ENCODE measurements at places on chromosomes 5 and 9.

DNA sequence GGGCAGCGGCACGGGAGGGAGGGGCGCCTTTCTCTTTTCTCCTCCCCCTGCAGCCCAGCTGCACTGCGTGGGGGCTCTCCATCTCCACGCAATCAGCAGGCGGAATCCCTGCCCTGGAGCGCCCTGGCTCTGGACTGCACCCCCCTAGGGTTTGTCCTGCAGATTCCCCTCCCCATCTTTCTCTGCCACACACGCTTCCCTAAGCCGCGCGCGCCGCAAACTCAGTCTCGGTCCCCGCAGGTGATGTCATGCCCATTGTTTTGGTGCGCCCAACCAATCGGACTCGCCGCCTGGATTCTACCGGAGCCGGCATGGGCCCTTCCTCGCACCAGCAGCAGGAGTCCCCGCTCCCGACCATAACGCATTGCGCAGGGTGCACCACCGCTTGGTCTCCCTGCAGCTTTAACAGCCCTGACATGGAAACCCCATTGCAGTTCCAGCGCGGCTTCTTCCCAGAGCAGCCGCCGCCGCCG is at the start of gene KCNN2:
Gene KCNN2, plus strand, starts transcription at position 347 of the 473 bp plus-strand sequence. Its CDS starts 70 bp downstream, at position 417.
- peaks cover 49% of the 10 kb centered on the region for H3K27me3 ChIP-seq
- ATAC-seq = peak; percentile 53
- no peaks in the 10 kb centered on the region for H3K36me3 ChIP-seq
- peak within 1 kb of the TSS; percentile 9 for H3K27ac ChIP-seq

- H3K27me3 ChIP-seq = peaks cover 15% of the 10 kb centered on the region
- no peak overlapping the region for H3K27ac ChIP-seq
- no peak overlapping the region for H3K4me3 ChIP-seq
- H3K4me1 ChIP-seq = no peaks in the 10 kb centered on the region
- ATAC-seq = no peak
Observed at GRCh38 chr5:179267071-179267670, 78.1 kb downstream of the ADAMTS2 start.

DNA sequence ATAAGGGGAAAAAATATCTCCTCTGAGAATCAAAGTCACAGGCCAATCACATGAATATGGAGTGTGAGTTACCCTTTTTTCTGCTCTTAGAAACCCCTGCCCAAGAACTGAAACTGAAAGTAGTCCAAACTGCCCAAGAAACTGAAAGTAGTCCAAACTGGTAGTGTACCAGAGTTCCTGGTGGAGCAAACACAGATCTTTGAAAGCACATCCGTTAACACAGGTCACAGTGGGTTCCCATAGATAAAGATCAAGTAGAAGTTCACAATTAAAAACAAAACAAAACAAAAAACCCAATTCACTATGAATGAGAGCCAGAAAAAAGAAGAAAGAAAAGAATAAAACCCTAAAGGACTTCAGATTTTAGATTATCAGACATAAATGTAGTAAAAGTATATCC is 332.4 kb upstream of the EFNA5 start:
- peaks cover 11% of the 10 kb centered on the region for H3K36me3 ChIP-seq
- peaks cover 11% of the 10 kb centered on the region for H3K4me1 ChIP-seq
- H3K4me3 ChIP-seq = peak overlapping the region; percentile 46
- H3K27ac ChIP-seq = peak overlapping the region; percentile 20
- no peak for ATAC-seq

DNA sequence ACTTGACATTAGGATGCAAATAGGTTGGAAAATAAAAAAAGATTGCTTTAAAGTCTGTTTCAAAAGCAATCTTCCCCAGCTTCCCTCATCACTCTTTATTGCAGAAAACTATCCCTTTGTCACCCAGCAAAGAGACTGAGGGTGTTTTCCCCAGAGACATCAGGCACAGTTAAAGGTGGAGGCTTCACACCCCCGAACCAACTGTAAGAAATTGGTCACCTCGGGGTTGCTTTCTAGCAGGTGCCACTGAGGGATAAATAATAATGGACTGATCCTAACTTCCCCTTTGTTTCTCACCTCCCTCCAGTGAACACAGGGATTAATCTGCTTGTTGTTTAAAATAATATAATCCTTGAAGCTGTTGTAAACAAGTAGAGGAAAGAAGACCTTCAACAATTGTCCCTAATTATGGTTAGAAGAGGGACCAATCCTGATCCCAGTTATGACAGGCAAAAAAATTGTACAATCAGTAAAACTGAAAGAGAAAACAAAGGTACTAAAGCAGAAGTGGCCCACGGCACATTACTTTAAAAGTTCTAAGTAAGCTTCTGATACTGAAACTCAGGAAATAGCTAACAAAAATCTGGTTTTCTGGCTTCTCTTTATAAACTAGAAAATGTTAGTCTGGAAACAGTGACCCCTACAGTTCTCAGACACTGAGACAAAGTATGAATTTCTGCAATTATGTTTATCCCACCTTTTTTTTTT is 6.6 kb upstream of the PCSK1 start:
- ATAC-seq = peak; percentile 89
- H3K27me3 ChIP-seq = peaks cover 6% of the 10 kb centered on the region
- peaks cover 14% of the 10 kb centered on the region for H3K4me1 ChIP-seq
- H3K27ac ChIP-seq = peak overlapping the region; percentile 85

GRCh38 chr5:136054142-136055019 is 25.6 kb downstream of the TGFBI start:
- no peaks in the 10 kb centered on the region for H3K36me3 ChIP-seq
- no peaks in the 10 kb centered on the region for H3K27me3 ChIP-seq
- no peak overlapping the region for H3K4me3 ChIP-seq
- no peaks in the 10 kb centered on the region for H3K4me1 ChIP-seq

DNA sequence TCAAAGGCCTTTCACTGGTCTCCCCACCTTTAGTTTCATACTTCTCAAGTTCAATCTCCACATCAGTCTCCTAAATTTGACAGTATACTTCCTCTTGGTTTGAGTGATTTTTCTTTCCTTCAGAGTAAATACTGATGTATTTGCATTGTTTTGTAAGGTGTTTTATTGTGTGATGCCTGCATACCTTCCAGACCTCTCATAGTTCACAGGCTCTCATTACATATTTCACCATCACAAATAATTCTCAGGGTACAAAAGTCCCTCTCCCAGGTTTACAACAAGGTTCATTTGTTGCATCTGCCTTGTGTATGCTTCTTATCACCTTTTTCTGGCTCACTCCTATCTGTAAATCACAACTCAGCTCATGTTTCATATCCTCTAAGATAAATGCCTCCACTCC is 22.2 kb upstream of the TUSC1 start:
- H3K36me3 ChIP-seq = no peaks in the 10 kb centered on the region
- H3K4me3 ChIP-seq = no peak overlapping the region
- no peak overlapping the region for H3K27ac ChIP-seq
- H3K4me1 ChIP-seq = no peaks in the 10 kb centered on the region

DNA sequence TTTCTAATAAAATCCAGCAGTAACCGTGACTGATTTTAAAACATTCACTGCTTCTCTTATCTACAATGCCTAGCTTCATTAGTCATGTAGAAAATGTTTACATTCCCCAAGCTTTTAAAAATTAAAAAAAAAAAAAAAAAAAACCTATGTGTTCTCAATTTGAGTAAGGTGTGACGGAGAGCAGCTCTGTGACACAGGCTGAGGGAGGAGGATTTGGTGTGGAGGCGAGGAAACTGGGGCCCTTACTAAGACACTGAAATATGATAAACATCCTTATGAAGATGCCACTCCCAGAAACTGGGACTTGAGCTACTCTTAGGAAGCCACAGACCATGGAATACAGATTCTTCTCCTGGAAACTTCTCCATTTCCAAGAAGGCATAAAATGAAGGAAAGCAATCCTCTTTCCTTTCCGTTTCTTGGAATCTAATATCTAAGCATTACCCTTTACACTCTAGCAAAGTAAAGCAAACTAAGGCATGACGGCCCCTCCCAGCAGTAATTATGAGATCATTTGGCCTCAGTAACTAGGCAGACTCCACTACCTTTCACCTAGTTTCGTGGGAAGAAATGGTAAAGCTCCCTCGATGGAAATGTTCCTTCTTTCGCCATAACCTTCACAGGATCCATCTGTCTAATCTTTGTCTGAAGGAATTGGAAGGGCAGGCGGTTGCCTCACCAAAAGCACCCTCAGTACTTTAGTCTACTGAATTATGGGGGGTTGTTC is 23.5 kb downstream of the GRAMD2B start:
- ATAC-seq = peak; percentile 52
- peaks cover 21% of the 10 kb centered on the region for H3K4me1 ChIP-seq
- peak overlapping the region; percentile 10 for H3K27ac ChIP-seq
- H3K4me3 ChIP-seq = no peak overlapping the region

GRCh38 chr5:140588311-140589070 is 23.9 kb downstream of the SLC35A4 start:
- no peak overlapping the region for H3K4me3 ChIP-seq
- no peak for ATAC-seq
- no peaks in the 10 kb centered on the region for H3K27me3 ChIP-seq
- no peaks in the 10 kb centered on the region for H3K36me3 ChIP-seq
- H3K27ac ChIP-seq = no peak overlapping the region
- no peaks in the 10 kb centered on the region for H3K4me1 ChIP-seq

- H3K4me1 ChIP-seq = peaks cover 85% of the 10 kb centered on the region
- H3K27me3 ChIP-seq = no peaks in the 10 kb centered on the region
- no peak for ATAC-seq
- peaks cover 22% of the 10 kb centered on the region for H3K36me3 ChIP-seq
- no peak overlapping the region for H3K4me3 ChIP-seq
Observed at GRCh38 chr9:131404987-131405386, 11.1 kb downstream of the PRRC2B start.

- peak overlapping the region; percentile 98 for H3K4me3 ChIP-seq
- peak; percentile 34 for ATAC-seq
- H3K36me3 ChIP-seq = peaks cover 30% of the 10 kb centered on the region
- no peaks in the 10 kb centered on the region for H3K27me3 ChIP-seq
Observed at GRCh38 chr9:92324889-92325268, 271 bp downstream of the NOL8 start.

DNA sequence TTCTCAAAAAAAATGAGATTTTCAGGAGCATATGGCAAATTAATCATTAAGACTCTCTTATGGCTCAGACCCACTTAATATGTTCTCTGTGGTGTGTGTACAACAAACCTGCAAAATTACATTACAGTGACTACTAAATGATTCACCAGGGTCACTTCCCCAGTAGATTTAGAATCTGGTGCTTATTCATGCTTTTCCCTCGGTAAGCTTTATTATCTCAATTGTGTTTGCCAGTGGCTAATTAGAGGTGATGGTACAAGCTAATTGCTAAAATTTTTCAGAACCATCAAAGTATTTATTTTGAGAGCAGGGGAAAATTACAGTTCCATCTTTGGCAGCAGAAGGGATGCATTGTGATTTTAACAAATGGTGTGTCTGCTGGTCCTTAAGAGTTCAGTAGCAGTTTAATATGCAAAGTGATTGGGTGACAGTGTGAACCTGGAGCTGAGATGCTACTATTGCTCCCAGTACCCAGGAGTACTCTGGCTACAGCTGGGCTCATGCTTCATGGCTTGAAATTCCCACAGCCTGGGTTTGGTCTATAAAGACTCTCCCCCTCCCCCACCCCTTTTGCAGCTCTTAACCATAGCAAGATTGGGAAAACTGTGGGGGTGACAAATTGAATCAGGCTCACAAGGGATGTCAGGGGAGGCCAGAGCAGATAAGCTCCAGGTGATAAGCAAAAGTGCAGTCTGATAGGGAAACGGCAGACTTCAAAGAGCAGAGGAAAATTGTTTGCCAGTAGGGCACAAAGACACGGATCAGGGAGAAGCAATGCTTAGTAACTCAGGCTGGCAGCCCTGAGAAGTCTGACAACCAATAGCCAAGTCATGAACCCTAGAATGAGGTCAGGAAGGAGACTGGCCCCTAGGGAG is 92.8 kb upstream of the RAD23B start:
- H3K27me3 ChIP-seq = peaks cover 9% of the 10 kb centered on the region
- H3K27ac ChIP-seq = no peak overlapping the region
- ATAC-seq = no peak
- no peaks in the 10 kb centered on the region for H3K36me3 ChIP-seq
- H3K4me1 ChIP-seq = peaks cover 7% of the 10 kb centered on the region
- H3K4me3 ChIP-seq = no peak overlapping the region

DNA sequence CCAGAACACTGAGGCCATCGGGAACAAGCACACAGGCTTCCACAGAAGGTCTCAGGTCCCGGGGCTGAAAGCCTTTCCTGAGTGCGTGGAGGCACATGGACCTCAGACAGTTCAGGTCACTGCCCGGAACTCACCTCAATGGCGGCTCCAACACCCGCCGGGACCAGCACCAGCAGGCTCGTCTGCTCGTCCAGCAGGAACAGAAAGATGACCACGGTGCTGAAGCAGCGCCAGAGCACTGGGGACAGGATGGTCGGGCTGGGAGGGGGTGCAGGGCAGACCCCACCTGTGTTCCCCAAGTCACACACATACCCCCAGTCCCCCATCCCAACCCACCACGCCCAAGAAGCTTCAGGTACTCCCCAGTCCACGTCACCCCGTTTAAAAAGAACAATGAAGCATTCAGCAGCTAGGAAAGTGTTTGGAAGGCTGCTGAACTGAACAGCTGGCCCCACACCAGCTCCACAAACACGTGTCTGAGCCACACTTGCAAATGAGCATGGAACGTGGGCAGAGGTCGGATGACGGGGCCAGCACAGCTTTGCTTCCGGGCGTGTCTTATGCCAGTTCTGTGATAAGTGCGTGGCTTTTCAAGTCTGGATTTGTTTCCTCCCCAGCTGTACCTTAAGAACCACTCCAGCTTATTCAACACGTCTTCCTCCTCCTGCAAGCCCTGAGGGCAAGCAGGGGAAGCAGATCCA is 14.6 kb downstream of the CLPTM1L start:
- H3K27ac ChIP-seq = no peak overlapping the region
- no peak for ATAC-seq
- peaks cover 80% of the 10 kb centered on the region for H3K36me3 ChIP-seq
- H3K4me1 ChIP-seq = peaks cover 27% of the 10 kb centered on the region
- H3K4me3 ChIP-seq = no peak overlapping the region

DNA sequence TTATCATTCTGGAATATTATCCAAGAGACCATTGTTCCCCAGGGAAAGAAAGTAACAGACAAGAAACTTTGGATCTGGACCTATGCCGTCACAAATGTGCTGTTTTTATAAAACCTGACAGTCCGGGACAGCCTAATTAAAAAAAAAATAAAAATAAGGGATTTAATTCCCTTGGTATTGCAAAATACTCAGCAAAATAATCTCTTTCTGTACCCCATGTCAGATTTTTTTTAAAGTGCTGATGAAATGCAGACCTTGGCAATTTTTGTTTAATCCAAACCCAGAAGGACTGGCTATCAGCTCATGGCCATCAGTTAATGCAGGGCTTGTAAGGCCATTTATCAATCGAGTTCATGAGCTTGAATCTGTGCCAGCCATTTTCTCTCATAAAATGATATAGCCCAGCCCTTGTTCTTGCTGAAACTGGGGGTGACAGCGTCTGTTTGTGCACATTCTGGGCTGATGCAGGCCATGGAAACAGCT is 162.7 kb upstream of the S1PR3 start:
- H3K36me3 ChIP-seq = no peaks in the 10 kb centered on the region
- no peaks in the 10 kb centered on the region for H3K4me1 ChIP-seq
- peaks cover 45% of the 10 kb centered on the region for H3K27me3 ChIP-seq
- no peak overlapping the region for H3K27ac ChIP-seq
- H3K4me3 ChIP-seq = no peak overlapping the region
- no peak for ATAC-seq

DNA sequence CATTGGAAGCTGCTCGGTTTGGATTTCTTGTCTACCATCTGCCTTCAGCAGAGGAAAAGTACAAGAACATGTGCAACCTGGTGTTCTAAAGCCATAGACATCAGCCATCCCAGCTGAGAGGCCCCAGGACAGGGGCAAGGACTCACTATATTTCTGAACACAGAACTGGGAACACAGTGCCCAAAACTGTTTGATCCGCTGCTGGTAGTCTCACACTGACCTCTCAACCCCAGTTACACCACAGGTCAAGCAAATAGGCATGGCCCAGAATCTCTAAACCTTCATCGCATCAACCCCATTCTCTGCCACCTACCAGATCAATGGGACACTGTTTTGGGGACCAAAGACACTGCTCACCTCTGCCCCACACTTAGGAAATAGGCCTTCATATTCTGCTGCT is 2.0 kb downstream of the KLHL3 start:
- H3K4me3 ChIP-seq = no peak overlapping the region
- no peaks in the 10 kb centered on the region for H3K27me3 ChIP-seq
- ATAC-seq = no peak
- no peaks in the 10 kb centered on the region for H3K36me3 ChIP-seq
- H3K4me1 ChIP-seq = no peaks in the 10 kb centered on the region
